Cerebellum (tissue), 4 donors: ENCODE measurements at places on chromosomes 12 and 14. TPM values are rescaled to one million over a fixed set of nuclear protein-coding genes. Genes with fewer than 3 reads are reported as not detected.

GRCh38 chr12:49917166-49917787, 13.6 kb upstream of the FAIM2 start:
- DNase-seq: no peak

GRCh38 chr14:29937116-29937515, 9.5 kb upstream of the PRKD1 start:
- no peak for DNase-seq

DNA sequence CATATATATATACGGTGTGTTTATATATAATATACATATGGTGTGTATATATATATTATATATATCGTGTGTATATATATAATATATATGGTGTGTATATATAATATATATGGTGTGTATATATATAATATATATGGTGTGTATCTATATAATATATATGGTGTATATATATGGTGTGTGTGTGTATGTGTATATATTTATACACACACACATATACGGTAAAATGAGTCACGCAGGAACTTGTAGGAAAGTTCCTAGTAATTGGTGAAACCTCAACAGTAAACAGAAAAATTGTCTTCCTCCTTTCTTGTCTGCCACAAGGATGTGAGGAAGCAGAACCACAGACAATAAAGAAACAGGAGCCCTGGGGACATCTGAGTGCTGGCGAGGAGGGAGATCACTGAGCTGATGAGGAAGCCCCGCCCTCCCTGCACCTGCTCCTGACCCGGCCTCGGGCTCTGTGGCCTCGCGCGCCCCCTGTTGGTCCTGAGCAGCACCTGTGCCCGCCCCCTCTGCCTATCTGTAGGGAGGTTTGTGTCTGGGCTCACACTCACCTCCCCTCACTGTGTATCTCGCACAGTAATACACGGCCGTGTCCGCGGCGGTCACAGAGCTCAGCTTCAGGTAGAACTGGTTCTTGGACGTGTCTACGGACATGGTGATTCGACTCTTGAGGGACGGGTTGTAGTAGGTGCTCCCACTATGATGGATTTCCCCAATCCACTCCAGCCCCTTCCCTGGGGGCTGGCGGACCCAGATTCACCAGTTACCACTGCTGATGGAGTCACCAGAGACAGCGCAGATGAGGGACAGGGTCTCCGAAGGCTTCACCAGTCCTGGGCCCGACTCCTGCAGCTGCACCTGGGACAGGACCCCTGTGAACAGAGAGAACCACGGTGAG, 1079.4 kb downstream of the TMEM121 start:
- DNase-seq: no peak

DNA sequence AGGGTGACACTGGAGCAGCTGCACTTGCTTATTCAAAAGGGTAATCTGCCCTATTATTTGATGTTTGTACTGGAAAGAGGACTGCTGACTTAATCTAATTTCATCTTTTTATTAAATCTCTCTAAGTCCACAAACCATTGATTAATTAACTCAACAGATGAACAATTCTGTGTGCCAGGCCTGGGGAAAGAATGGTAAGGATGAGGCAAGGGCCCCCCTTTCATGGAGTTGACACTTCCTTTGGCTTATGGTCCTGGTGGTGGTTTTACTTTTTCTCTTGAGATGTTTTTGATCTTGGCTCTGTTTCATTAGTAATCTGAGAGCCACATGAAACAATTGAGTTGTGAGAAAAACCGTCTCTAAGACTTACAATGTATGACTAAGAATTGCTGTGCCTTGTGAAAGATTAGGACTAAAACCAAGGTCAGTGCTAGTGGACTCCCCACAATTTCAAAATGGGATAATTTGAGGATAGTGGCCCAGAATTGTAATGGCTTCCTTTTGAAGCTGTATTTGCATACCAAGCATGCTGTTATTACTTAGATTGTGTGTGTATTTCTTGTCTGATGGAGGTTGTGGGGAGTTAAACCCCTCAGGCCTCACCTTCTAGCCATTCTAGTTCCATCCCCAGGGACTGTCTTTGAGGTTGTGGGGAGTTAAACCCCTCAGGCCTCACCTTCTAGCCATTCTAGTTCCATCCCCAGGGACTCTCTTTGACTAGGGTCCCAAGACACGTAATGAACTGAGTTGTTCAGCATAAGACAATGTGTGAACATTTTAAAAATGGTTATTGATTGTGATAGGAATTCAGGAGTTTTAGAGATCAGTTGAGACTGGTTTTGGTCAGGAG, 52.5 kb upstream of the EVL start:
- DNase-seq: no peak

DNA sequence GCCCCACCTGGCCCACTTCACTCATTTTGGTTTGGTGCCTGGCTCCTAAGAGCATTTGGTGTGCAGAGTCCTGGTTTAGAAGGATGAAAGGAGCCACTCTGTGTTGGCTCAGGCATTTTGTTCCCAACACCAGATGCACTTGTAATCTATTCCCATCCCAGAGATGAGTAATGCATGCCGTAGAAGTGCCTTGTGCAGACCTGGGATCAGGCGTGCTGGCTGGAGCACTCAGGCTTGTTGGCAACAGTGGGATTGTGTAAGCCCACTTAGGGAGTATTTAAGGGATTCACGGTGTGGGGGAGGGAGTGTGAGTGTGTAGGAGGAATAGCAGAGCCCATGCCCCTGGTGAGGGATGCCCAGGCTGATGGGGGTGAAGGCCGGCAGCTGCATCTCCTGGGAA, 501.5 kb upstream of the TBX3 start:
- DNase-seq: no peak

CORO1C gene
- total RNA-seq: 114 TPM

GRCh38 chr14:78403278-78403815, 233.2 kb downstream of the NRXN3 start:
- DNase-seq: no peak

DNA sequence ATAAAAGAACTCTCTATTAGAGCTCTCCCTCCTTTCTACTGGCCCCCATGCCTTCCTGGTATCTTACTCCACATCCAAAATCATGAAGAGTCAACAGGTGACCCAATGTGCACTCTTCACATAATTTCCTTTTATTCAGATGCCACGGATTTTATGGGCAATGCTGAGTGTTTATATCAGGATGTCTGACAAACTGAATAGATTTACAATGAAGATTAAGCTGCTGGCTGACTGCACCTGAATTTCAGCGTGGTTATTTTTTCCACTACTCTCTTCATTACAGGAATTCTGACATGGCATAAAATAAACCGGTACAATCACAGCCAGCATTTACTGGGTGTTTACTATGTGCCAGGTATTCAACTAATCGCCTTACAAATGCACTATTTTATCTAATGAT, 29.4 kb upstream of the CERS5 start:
- no peak for DNase-seq

DNA sequence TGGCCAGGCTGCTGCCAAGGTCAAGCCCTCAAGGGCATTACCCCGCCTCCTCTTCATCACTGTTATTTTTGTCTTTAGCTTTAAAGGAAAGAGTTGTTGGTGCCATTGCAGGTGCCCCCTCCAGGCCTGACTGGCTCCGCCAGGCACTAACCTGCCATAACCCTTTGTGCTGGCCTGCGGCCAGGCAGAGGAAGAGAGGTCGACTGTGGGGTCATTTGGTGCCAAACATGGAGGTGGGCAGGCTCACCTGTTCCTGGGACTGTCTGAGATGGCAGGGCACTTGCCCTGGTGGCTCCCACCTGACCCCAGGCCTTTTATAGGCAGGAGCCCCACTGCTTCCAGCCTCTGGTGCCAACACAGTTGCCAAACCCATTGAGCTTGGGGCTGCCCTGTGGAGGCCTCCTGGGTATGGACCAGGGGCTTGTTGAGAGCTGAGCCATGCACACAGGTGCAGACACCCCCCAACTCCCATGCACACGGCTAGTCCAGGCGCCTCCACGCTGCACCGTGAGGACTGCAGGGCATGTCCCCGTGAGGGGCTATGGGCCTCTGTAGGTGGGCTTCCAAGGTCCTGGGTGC, 29.4 kb upstream of the PLD4 start:
- DNase-seq: no peak

MAX gene
- 38.0 TPM for total RNA-seq

AVPR1A gene
- 1.9 TPM for total RNA-seq

AICDA gene
- not detected for total RNA-seq

EP400 gene
- total RNA-seq: 30.1 TPM

DNA sequence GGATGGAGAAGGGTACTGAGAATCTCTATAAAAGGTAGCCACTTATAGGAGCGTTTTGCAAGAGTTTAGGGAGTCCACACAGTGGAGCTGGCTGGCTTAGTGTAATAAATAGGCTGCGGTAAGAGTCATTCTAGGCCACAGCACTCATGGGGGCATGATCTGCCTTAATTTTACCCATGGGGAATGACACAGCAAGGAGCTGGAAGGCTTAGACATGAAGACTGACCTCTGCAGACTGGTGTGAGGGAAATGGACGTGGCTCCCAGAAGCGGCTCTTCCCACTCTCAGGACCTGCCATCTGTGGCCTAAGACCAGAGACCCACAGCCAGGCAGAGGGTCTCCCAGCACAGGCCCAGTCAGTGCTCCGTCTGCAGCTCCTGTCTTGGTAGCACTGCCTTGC, 173.3 kb downstream of the PPM1H start:
- DNase-seq: no peak

USP5 gene
- total RNA-seq: 45.4 TPM

- DNase-seq: no peak
These were observed 135.1 kb downstream of the MON2 start for GRCh38 chr12:62601765-62602164.

- DNase-seq: no peak
These were observed 822.1 kb upstream of the FLRT2 start for GRCh38 chr14:84707830-84708229.
